Vagina (tissue), 2 donors: ENCODE measurements at places on chromosomes 1 and 21.

DNA sequence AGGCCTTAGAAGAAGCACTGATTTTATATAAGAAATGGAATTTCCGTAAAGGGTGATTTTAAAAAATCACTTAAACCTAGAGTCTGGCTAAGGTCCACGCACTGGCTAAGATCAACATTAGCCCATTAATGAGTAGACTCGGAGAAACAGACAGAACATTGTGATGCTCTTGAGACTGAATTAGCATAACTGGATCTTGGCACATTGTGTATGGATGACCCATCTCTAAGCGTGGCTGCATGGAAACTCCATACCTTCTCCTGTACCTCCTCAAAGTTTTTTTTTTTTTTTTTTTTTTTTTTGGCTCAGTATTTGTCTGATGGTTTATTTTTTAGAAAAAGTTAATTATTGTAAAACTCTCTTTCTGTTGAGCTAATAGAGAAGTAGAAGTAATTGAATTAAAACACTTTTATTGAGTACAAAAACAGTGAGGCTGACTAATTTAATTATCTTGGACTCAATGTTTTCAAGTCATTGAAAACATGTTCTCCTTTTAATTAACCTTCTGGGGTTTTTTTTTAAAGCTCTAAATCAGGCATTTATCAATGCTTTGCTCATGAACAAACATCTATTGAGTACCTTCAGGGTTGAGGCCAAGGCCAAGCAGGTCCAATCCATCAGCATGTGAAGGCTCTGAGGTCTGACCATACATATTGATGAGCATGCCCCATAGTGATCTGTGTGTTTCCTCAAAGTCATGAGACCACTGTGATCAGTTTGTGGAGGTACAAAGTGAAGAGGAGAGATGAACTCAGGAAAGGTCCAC, 74.0 kb downstream of the TLR5 start:
- no peaks in the 10 kb centered on the region for H3K36me3 ChIP-seq
- no peak for DNase-seq
- no peak overlapping the region for H3K27ac ChIP-seq
- no peak overlapping the region for H3K4me3 ChIP-seq

DNA sequence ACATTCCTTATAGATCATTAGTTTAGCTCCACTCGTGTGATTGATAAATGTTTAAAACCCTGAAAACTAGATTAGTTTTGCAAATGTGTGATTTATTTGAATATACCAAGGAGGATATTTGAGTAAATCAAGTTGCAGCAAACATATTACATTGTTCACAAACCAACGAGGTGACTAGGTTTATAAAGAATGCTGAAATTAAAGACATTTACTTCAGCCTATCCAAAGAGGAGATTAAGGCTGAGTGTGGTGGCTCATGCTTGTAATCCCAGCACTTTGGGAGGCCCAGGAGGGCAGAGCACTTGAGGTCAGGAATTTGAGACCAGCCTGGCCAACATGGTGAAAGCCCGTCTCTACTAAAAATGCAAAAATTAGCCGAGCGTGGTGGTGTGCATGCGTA, 34.1 kb downstream of the VTCN1 start:
- no peak for DNase-seq
- H3K4me1 ChIP-seq: no peaks in the 10 kb centered on the region
- no peaks in the 10 kb centered on the region for H3K27me3 ChIP-seq
- H3K27ac ChIP-seq: no peak overlapping the region
- no peak overlapping the region for H3K4me3 ChIP-seq
- no peaks in the 10 kb centered on the region for H3K36me3 ChIP-seq

DNA sequence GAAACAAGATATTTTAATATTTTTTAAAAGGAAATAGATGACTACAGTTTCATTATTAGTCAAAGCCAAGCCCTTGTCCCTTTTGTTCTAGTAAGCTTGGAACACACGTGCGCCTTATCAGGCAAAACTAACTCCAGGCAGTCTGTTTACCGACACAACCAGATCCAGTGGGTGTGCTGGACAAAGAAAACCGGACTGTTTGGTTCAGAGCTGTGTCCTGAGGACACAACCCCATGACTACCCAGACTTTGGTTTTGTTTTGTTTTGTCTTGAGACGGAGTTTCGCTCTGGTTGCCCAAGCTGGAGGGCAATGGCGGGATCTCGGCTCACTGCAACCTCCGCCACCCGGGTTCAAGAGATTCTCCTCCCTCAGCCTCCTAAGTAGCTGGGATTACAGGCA, 13.9 kb upstream of the RHOU start:
- no peaks in the 10 kb centered on the region for H3K27me3 ChIP-seq
- no peaks in the 10 kb centered on the region for H3K4me1 ChIP-seq
- no peaks in the 10 kb centered on the region for H3K36me3 ChIP-seq
- H3K27ac ChIP-seq: no peak overlapping the region

DNA sequence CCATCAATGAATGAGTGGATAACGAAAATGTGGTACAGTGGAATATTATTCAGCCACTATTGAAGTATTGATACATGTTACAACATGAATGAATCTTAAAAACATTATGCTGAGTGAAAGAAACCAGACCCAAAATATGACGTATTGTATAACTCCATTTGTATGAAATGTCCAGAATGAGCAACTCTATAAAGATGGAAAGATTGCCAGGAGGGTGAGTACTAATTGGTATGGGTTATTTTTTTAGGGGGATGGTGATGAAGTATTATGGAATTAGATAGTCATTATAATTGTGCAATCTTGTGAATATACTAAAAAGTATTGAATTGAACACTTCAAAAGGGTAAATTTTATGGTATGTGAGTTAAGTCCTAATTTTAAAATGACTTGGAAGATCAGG, 278.6 kb downstream of the SIPA1L2 start:
- H3K36me3 ChIP-seq: no peaks in the 10 kb centered on the region
- no peak for DNase-seq
- H3K4me3 ChIP-seq: no peak overlapping the region
- no peak overlapping the region for H3K27ac ChIP-seq
- no peaks in the 10 kb centered on the region for H3K4me1 ChIP-seq
